Calu3 (cell line): ENCODE measurements at places on chromosomes 7 and 10.

- H3K27me3 ChIP-seq: no peaks in the 10 kb centered on the region
- peak overlapping the region; percentile 88 for H3K27ac ChIP-seq
- no peaks in the 10 kb centered on the region for H3K4me1 ChIP-seq
- H3K4me3 ChIP-seq: peak overlapping the region; percentile 84
These were observed 350 bp upstream of the ZNF37A start for GRCh38 chr10:38093816-38094157.

- DNase-seq: no peak
- peaks cover 41% of the 10 kb centered on the region for H3K27me3 ChIP-seq
- H3K4me1 ChIP-seq: no peaks in the 10 kb centered on the region
- H3K36me3 ChIP-seq: no peaks in the 10 kb centered on the region
These were observed 103.4 kb downstream of the FAM204A start for GRCh38 chr10:118238573-118239235.

DNA sequence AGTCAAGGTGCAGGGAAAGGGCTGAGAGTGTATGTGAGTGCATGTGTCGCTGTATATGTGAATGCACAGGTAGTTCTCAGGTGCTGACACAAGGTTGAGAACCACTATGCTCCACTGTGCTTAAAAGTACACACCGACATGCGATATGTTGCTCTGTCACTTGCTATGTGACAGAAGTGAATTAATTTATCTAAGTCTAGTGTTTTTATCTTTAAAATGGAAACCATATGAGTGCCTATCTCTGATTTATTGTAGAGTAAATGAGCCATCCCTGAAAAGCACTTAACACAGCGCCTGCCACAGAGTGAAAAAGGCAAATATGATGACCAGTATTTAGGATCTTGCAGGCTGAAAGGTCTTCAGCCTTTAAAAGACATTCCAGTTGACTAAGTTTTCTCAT is 4.9 kb downstream of the SLC35B4 start:
- no peak overlapping the region for H3K4me3 ChIP-seq
- no peak for DNase-seq
- peaks cover 9% of the 10 kb centered on the region for H3K36me3 ChIP-seq
- H3K4me1 ChIP-seq: peaks cover 7% of the 10 kb centered on the region

DNA sequence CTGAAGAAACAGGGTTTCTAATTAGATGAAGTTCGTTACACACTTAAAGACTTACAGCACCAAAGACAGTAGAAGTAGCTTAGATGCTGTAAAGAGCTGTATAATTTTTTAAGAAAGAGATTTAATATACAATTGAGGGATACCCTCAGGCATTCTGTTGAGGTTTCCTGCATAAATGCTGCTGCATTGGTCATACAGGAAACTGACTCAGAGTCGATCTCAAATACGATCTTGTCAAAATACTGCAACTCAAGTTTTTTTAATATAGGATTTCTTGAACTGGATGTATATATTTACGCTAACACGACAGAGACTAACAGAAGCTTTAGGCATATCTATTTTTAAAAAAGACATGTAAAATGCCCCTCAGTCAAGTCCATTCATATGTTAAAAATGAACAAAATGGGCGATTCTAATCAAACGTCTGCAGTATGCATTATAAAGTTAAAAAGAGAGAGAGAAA is 2.4 kb upstream of the ARID5B start:
- no peak for DNase-seq
- H3K4me1 ChIP-seq: peaks cover 38% of the 10 kb centered on the region
- no peaks in the 10 kb centered on the region for H3K27me3 ChIP-seq
- H3K36me3 ChIP-seq: peaks cover 48% of the 10 kb centered on the region
- H3K4me3 ChIP-seq: no peak overlapping the region
- no peak overlapping the region for H3K27ac ChIP-seq
